Activated effector memory CD4-positive, alpha-beta T cell treated with anti-CD3 and anti-CD28 coated beads, Interleukin-2, amount 50 U/mL, for 16 hours (primary cell): ENCODE measurements at places on chromosomes 1 and 21.

DNA sequence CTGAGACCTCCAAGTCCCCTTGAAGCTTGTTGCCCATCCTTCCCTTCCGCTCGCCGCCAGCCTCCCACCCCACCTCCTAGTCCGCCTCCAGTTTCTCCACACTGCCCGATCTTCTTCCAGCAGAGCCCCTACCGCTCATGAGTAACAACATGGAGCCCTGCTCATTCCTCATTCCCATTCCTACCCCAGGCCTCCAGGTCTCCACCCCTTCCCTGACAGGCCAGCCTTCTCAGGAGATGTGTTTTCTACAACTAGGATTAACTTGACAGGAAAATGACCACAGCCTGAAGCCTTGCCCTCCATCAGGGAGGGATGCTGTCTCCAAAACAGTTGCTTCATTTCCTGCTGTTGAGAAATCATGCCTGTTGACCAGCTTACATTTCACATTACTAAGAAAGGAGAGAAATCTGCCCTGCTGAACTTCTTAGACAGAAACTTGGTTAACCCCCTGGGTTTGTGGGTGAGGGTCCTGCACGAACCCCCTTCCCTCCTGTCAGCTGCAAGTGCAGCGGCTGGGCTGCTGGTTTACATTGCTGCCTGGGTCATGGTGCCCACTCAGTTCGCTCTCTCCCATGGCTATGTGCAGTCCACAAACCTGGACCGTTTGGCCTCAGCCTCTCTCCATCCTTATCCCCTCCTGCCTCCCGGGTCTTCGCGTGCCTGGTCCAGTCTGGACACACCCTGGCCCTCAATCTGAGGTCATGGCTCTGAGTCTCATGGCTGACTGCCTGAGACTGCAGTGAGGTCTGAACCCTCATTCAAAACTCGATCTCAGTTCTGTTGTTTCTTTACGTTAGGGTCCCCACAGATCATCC is 16.1 kb upstream of the CHI3L1 start:
- DNase-seq: peak; percentile 4

- no peak for DNase-seq
These were observed 16.5 kb downstream of the CAMK2N1 start for GRCh38 chr1:20469406-20470076.

DNA sequence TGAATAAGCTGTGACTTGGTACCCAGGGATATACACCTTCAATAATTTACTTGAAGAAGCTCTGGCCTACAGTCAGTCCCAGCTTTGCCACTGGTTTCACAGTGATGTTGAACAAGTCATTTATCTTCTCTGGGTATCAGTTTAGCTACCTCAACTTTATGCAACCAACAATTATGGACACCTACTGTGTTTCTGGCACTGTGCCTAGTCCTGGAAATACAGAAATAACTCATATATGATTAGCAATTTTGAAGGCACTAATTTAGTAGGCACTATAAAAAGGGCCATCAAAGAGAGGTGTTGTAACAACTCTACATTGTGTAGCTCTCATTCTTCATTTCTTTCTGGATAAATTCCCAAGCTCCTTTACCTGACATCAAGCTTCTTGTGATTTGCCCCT is 88.6 kb upstream of the SPATA6 start:
- no peak for DNase-seq

DNA sequence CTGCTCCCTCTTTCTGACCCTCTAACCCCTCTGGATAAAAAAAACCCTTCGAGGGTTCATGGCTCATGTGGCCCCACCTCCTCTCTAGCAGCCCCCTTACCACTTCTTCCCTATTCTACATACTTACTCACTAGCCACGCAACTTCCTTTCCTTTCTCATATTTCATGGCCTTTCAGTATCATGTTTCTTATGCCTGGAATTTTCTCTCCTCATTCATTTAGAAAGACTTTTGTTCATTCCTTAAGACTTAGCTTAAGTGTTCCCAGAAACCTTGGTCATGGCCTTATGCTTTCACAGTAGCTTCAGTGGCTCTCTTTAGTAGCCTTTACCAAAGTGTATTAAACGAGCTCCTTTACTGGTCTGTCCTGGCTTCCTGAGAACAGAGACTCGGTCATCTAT is 6.1 kb downstream of the ACP6 start:
- DNase-seq: no peak

DNA sequence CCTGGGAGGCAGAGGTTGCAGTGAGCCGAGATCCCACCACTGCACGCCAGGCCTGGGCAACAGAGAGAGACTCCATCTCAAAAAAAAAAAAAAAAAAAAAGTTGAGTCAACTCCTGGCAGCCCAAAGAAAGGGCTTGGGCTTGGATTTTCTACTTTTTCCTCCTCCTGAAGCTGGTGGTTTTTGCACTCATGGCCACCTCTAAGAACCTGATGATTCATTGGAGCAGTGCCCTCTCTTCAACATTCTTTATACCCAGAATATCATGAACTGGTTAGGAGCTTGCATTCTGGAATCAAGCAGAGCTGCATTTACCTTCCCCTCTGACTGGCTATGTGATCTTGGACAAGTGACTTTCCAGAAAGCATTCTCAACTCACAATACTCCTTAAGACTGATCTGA is 3.5 kb upstream of the ACTA1 start:
- no peak for DNase-seq
